NCI-H1417 (cell line): ENCODE measurements at places on chromosomes 6 and 20.

GRCh38 chr6:19301980-19302379 lies 535.2 kb upstream of the ID4 start:
- DNase-seq: peak; percentile 85

DNA sequence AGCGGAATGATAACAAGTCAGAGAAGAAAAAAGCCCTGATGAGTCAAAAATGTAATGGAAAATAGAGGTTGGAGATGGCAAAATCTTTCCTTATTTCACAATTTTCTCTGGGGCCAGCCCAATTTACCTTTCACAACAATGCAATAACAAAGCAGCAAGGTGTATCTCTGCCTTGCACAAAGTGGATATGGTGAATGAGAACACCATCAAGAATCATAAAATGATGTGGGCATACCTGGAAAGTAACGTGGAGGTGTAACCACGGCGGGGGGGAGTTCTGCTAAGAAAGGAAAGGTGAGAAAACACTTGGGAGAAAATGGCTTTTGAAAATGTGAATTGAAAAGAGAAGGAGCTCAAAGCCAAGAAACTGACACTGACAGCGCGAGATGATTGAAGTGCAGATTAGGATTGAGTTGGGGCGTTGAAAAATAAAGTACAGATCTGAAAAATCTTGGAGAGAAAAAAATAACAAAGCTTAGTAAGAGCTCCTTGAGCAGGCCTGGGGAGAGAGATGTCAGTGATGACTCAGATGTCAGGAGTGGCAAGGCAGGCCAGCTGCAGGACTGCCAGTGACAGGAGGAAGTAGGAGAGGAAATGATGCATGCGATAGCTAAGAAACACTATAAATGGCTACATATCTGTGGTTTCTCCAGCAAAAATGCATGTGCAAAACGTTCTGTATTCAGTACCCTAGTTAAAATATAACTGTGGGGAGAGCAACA lies 26.2 kb downstream of the ARHGAP18 start:
- no peak for DNase-seq

GRCh38 chr6:151702851-151703658 lies 104.4 kb upstream of the ESR1 start:
- no peak for DNase-seq

GRCh38 chr6:38350220-38350619 lies 289.5 kb downstream of the BTBD9 start:
- DNase-seq: no peak

DNA sequence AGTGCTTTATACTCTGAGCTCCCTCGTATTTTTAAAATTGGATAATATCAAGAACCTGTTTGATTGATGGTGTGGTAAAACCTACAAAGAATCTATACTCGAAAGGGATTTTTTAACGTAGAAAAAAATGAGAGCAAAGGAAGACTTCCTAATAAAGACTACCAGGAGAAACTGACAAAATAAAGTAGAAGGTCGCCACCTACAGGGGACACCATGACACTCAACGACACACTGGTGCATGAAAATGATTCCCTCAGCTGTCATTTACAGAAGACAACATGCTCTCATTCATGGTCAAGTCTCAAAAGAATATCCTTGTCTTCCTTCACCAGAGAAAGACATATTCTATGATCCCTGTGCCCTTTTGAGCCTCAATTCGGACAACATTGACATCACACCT lies 10.1 kb upstream of the NHSL1 start:
- peak; percentile 49 for DNase-seq

GRCh38 chr6:56199956-56200355 lies 47.4 kb downstream of the COL21A1 start:
- DNase-seq: no peak

GRCh38 chr6:25222006-25222678 lies 57.0 kb upstream of the CARMIL1 start:
- DNase-seq: no peak

- no peak for DNase-seq
Observed at GRCh38 chr6:1850121-1850839, 240.6 kb downstream of the FOXC1 start.

- no peak for DNase-seq
Observed at GRCh38 chr6:151148111-151148510, 91.7 kb upstream of the AKAP12 start.

- no peak for DNase-seq
Observed at GRCh38 chr6:169974663-169975062, 223.2 kb downstream of the ERMARD start.

GRCh38 chr6:22368794-22369193 lies 72.0 kb upstream of the PRL start:
- no peak for DNase-seq

GRCh38 chr6:105459864-105460263 lies 57.0 kb upstream of the PREP start:
- DNase-seq: no peak

- no peak for DNase-seq
Observed at GRCh38 chr6:129672881-129673631, 36.9 kb downstream of the ARHGAP18 start.

DNA sequence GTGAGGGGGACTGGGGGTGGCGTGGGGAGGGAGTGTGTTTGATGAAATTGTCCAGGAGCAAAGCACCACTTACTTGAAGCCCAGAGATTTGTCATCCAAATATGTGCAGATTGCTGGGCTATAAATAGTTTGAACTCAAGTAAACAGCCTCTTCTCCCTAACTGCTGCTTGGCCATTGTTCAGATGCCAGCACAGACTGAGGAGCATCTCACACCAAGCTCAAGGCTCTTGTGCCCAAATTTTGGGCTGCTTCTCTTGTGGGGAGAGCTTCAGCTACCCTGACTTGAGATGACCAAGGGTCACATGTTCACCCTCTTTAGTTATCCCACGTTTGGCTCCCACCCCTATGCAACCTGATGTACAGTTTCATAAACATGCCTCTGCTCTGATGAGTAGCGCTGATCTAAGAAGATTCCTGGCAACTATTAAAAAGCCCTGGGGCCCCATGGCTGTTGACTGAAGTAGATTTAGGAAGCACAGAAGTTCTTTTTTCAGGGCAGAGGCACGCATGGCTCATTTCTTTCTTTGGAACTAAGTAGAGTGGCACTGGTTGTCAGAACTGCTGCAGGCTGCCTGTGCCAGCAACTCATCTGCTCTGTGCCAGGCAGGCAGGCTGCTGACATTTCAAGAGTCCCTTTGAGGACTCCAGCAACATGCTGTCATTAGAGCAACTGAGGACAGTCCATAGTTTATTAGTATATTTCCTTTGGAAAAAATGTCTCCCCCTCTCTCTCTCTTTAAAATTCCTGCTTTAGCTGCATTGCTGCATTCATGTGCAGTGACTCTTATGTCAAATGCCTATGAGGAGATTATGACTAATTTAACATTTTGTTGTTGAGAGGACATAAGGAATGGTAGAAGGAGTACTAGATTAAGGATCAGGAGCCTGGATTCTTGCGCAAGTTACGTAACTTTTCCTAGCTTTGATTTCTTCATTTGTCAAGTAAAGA lies 9.6 kb upstream of the PKIG start:
- DNase-seq: no peak

GRCh38 chr20:16417001-16417400 lies 156.2 kb downstream of the KIF16B start:
- no peak for DNase-seq

DNA sequence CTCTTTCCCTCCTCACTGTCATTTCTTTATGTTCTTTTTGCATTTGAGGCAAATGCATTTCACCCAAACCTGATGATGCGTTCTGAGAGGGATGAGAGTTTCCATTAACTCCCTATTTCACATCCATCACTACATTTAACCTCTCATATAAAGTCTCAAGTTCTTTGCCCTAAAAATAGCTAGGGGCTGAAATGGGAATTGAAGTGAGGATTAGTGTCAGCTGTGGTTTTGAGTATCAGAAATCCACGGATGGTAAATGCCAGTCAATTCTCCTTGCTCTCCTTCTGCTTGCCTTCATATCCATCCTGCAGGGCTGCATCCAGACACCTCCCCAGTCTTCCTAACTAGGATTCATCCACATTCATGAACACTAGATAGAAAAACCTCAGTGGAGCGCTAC lies 10.0 kb upstream of the DTNBP1 start:
- peak; percentile 59 for DNase-seq

DNA sequence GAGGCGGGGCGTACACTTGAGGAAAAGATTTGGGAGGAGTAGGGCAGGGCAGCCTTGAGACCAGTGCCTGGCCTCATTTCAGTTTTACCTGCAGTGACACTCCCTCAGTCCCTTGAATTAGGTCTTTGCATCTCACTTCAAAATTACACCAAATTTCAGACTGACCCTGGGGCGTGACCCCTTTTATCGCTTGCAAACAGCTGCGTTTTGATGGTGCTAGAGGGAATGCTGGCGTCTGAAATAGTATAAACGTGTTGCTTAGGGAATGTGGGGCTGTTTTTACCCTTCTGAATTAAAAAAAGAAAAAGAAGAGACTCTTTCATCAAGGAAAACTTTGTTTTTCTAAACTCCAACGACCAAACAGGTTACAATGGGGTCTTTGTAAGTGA lies 21.0 kb downstream of the COL9A1 start:
- DNase-seq: no peak

- DNase-seq: peak; percentile 40
Observed at GRCh38 chr6:68635706-68636513, 828 bp downstream of the ADGRB3 start.

DNA sequence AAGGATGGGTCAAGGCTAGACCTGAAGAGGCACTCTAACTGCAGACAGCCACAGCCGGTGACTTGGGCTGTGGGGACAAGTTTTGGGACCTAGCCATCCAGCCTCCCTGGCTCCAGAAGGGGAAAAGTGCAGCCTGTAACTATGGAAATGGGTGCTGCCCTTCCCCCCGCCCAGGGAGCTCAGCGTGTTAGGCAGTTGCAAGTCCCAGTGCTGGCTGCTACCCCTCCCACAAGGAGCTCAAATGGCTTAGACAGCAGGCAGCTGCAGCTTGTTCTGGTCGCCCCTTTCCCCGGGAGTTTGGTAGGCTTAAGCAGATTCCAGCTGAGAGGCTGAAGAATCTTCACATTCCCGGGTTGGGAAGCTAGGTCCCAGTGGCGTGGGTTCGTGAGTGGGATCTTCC lies 162.6 kb downstream of the FAM83B start:
- no peak for DNase-seq
